Stimulated activated CD8-positive, alpha-beta memory T cell treated with anti-CD3 and anti-CD28 coated beads, Interleukin-4, amount 100 ng/mL, for 1 hour (primary cell): ENCODE measurements at places on chromosomes 4 and X.

- no peak for DNase-seq
Observed at GRCh38 chr4:156396534-156396933, 442.9 kb upstream of the CTSO start.

- no peak for DNase-seq
Observed at GRCh38 chrX:13994536-13995080, 35.1 kb downstream of the GEMIN8 start.

- no peak for DNase-seq
Observed at GRCh38 chrX:46559062-46559461, 13.8 kb upstream of the ZNF674 start.

- no peak for DNase-seq
Observed at GRCh38 chr4:76968937-76969336, 19.4 kb downstream of the SEPTIN11 start.

DNA sequence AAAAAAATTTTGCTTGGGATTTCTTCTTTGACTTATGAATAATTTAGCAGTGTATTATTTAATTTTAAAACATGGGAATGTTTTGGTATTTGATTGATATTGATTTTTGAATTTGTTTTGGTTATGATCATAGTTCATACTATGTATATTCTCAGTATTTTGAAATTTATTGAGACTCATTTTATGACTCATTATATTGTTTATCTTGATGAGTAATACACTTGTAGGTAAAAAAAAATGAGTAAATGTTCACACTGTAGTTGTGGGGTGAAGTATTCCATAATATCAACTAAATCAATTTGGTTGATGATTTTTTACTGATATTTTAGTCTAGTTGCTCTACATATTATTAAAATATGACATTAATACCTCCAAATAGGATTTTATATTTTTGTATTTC is 1142.2 kb downstream of the ADGRL3 start:
- no peak for DNase-seq

- no peak for DNase-seq
Observed at GRCh38 chrX:19332983-19333382, 10.7 kb upstream of the PDHA1 start.
